ENCODE measurements at places on chromosomes 11 and 22.

- DNase-seq: no peak
Observed at GRCh38 chr11:95469258-95469657, 238.3 kb upstream of the SESN3 start.

GRCh38 chr22:49018601-49019000, 809.1 kb downstream of the BRD1 start:
- DNase-seq: peak; percentile 9

- DNase-seq: peak; percentile 47
Observed at GRCh38 chr11:1202776-1203504, 19.9 kb upstream of the MUC5B start.

GRCh38 chr11:58617976-58618557, 4.4 kb upstream of the CNTF start:
- DNase-seq: no peak

DNA sequence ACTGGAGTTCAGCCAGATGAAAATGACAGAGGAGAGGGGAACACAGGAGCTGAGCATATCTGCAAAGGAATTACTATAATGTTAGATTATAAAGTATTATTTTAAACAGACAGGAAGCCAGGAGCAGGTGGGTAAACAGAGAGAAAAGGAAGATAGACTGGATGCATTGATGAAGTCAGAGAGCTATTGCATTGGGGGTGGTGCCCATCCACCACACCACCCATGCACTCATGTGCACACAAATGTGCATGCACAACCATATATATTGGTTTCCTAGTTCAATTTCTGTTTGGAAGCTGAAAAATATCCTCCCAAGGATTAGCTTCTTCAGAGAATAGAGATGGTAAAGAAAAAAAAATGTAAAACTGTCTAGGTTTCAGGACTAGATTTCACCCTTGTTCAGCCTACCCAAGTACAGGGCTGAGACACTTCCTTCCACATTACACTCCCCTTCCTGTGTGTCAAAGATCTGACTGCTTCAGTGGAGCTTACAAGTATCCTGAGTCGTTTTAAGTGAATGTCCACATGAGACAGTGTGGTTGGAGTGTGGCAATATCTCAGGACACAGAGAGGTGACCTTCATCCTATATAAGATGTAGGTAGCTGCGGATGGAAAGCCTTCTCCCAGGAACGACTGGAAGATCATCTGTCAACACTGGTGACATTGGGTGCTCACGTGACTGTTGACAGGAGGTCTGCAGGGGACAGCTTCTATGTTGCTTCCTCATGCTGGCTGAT, 12.2 kb upstream of the SMPD1 start:
- DNase-seq: no peak

DNA sequence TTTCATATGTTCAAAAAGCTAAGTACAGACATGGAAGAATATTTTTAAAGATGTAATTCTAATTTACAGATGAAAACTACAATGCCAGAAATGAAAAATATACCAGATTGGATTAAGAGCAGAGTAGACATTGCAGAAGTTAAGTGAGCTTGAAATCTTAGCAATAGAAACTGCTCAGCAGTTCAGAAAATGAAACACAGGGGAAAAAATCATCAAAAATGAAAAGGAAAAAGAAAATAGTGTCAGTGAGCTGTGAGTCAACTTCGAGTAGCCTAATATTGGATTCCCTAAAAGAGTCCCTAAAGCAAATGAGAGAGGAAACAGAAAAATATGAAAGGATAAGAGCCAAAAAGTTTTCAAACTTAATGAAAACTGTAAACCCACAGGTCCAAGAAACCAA, 25.8 kb upstream of the IL10RA start:
- no peak for DNase-seq

DNA sequence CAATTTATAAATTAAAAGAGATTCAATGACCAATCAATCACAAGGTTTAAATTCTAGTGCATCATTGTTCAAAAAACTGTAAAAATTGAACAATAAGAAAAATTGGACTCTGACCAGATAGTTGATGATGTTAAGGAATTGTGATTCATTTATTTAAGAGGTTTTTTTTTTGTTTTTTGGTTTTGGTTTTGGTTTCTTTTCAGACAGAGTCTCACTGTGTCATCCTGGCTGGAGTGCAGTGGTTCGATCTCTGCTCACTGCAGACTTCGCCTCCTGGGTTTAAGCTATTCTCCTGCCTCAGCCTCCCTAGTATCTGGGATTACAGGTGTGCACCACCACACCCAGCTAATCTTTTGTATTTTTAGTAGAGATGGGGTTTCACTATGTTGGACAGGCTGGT, 17.1 kb upstream of the EIF3M start:
- DNase-seq: no peak

- no peak for DNase-seq
Observed at GRCh38 chr11:124481365-124482323, 36.1 kb upstream of the OR8B8 start.

DNA sequence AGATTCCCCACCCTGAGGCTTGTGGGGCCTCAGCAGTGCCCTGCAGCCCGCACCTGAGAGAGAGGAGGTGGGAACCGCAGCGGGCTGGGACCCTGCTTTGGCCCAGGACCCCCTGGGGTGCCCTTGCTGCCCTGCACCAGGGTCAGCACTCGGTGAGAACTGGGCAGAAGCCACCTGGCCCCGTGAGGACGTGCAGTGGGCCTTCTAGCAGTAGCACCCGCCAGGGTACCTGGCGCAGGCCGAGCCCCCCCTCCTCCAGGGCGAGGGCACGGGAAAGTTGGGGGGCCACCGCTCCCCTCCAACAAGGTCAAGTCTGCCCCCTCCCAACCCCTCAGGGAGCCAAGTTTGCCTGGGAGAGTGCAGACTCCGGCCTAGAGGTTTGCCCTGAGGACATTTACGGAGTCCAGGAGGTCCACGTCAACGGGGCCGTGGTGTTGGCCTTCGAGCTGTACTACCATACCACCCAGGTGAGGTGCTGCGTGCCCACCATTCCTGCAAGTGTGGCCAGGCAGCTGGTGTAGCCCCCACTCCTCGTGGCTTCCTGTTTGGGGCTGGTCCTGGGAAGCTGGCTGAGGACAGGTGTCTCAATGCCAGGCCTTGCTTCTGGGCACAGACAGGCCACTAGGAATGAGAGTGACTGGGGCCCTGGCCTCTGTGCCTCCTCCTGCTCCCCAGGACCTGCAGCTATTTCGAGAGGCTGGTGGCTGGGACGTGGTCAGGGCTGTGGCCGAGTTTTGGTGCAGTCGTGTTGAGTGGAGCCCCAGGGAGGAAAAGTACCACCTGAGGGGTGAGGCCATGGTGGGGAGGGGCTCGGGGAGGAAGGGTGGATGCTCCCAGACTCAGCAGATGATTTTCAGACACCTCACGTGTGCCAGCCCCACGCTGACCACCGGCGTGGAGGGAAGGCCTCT, 3.5 kb downstream of the PGGHG start:
- no peak for DNase-seq

- DNase-seq: no peak
Observed at GRCh38 chr11:47915783-47916182, 64.6 kb upstream of the PTPRJ start.

GRCh38 chr11:22346282-22346681, 8.1 kb downstream of the SLC17A6 start:
- no peak for DNase-seq

- no peak for DNase-seq
Observed at GRCh38 chr22:29071261-29072045, 1.4 kb upstream of the KREMEN1 start.

GRCh38 chr11:123429336-123429735, 733 bp upstream of the GRAMD1B start:
- no peak for DNase-seq

DNA sequence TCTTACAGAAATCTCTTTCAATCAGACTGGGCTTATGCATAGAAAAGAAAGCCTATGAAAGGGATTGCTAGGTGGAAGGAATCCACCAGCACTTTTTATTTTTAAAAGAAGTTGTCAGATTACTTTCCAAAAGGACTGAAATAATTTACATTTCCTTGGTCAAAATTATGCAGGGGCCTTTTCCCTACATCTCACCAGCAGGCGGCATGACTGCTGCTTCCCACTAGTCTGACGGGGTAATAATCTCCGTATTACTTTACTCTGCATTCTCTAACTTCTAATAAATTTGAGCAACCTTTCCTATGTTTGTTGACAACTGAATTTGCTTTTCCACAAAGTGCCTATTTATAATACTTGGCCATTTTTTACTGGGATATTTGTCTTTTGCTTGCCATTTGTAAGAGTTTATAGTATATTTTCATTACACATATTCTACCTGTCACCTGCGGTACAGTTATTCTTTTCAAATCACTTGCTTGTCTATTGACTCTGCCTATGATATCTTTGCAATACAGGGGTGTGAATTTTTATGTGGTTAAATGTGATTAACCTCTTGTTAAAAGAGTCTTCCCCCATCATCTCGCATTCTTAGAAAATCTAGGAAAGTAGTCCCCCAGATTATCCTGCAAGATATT, 51.9 kb upstream of the USP47 start:
- DNase-seq: no peak

DNA sequence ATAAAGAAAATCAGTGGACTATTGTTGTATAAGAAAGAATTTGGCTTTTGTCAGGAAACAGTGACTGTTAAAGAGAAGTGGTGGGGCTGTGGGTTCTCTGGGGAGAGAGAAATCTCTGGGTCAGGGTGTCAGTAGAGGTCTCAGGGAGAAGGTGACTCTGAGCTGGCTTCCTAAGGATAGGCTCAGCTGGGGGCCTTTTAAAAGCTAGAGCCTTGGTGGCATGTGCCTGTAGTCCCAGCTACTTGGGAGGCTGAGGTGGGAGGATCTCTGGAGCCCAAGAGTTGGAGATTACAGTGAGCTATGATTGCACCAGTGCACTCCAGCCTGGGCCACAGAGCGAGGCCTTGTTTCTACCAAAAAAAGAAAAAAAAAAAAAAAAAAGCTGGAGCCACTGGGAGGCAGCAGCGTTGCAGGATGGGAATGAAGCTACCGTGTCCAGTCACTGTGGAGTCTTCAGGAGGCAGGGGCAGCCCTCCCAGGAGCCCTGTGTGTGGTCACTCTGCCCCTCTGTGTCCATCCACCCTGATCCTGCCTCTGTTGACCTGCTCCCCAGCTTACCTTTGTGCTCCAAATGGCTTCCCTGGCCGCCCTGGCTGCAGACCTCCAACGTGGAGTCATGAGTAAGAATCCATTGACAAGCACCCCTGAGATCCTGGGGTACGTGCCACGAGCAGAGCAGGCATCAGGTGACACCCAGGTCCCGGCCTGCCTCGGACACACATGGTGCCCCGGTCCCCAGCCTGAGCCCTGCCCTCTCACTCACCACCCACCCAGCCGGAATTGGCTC, 5.4 kb upstream of the MIF start:
- peak; percentile 32 for DNase-seq

- no peak for DNase-seq
Observed at GRCh38 chr11:35610631-35611030, 7.6 kb upstream of the FJX1 start.

DNA sequence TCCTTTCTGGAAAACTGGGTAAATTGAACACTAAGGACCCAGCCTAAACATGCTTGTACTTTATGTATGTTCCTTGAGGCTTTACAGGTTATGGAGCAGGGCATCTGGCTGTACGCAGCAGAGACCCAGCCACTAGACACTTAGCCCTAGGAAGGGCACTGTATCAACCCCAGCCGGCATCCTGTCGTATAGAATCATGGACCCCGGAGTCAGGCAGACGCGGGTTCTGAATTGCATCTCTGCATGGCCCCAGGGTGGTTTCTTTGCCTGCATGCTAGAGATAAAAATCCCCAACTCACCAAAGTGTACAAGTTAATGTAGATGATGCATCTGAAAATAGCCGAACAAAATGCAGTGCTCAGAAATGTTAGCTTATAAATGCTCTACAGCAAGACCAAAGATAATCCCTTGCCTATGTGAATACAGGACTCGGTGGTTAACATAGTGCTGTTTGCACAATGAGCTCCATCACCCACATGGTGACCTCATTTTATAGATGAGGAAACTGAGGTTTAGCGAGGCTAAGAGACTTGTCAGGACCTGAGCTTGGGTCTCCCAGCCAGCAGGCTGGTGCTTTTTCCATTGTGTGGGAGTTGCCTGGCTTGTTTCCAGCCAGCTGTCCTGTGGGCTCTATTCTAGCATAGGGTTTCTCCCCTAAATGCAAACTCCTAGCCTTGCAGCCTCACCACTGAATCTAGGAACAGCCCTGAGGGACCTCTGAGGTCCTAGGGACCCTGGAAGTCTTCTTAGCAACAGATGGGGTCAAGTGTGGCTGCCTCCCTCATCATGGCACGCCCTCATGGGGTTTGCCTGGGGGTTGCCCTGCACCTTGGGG, 7.3 kb downstream of the CD6 start:
- DNase-seq: no peak

- DNase-seq: no peak
Observed at GRCh38 chr11:74384641-74385040, 13.6 kb downstream of the PGM2L1 start.

- no peak for DNase-seq
Observed at GRCh38 chr11:86748296-86748695, 52.0 kb upstream of the PRSS23 start.

GRCh38 chr22:19448076-19448607, 631 bp upstream of the C22orf39 start:
- DNase-seq: peak; percentile 33

DNA sequence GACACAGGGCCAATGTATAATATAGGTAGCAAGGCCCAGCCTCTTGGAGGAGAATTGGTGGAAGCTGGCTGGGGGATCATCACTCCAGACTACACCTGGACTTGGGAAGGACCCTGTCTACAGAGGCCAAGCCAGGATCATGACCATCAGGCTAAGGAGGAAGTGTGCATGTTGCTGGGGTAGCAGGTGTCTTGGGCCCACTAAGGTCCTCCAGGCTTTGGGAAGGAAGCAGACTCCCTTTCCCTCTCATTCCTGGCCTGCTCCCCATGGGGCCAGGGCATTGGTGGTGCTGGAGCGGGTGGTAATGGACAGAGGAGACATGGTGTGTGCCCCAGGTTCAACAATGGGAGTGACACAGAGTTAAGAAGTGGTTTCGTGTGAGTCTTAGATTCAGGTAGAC, 16.0 kb upstream of the TUB start:
- DNase-seq: no peak

GRCh38 chr11:43557553-43558110, 122.9 kb upstream of the HSD17B12 start:
- DNase-seq: no peak

GRCh38 chr22:24471570-24471969, 23.6 kb upstream of the UPB1 start:
- DNase-seq: no peak

DNA sequence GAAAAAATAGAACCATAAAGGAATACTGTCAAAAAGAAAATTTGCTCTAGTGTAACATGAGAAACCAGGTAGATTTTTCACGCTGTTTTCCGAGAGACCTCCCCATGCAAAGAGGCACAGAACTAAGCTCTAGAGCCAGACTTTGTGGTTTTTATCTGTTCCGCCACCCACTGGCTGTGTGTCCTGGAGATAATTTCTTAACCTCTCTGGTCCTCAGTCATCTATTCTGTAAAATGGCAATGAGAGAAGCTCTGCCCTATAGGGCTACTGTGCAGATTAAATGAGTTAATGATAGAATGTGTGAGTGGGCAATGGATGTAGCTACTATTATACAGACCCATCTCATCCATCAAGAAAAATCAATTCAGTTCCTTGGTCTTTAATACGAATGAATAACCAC, 9.4 kb upstream of the SIGIRR start:
- DNase-seq: no peak

All from head of caudate nucleus (tissue), 42 donors.